ENCODE measurements at places on chromosomes 3 and 15.

DNA sequence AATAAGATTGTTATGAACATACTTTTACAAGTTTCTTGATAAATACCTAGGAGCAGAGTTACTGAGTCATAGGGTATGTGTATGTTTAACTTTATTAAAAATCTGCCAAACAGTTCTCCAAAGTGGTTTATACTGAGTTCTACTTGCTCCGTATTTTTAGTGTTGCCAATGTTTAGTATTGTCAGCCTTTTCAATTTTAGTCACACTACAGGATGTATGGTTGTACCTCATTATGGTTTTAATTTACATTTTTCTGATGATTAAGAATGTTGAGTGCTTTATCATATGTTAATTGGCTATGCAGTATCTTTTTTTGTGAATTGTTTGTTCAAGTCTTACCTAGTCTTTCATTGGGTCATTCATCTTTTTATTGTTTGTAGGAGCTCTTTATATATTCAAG is 4.3 kb downstream of the TMOD3 start:
- no peak for DNase-seq

DNA sequence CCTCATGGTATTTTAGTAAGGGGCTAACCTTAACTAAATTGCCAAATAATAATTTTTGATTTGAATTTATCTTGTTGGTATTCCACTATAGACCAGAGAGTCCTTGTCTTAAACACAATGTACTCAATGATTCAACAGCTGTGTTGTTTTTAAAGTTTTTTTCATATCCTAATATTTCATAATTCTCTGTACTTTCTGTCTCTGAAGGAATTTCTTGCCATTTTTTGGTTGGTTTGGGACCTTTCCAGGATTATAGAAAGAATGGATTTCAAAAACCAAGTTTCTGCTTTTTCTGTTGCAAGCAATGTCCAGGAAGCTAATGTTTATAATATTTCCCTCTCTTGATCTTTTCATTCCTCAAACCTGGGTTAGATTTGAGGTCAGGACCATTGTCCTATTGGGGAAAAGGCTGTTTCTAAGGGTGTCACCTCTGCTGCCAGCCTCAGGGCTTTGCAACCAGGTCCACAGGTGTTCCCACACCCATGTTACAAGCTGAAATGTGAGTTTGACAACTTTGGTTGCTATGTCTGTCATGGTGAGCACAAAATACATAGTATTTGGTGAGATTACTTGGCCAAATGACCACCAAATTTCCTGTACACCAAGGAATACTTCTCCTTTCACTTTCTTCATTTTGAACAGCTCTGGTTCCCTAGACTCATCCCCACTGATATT is 363.7 kb upstream of the RGMA start:
- DNase-seq, result no peak

- DNase-seq, result no peak
These were observed 27.0 kb upstream of the FSTL1 start for GRCh38 chr3:120477781-120478180.

DNA sequence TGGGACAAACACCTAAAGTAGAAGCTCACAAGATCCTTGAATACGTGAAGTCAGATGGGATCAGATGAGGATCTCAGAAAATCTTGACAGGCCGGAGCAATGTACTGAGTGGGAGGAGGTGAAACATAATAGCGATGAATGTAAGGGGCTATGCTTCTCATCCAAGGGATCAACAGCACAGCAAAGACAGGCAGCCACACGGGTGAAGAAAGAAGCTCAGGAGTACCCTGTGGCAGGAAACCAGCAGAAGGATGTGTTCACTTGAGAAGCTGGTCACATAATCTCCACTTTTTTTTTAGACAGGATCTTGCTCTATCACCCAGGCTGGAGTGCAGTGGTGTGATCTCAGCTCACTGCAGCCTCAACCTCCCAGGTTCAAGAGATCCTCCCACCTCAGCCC is 92.4 kb downstream of the MEGF11 start:
- peak; percentile 52 for DNase-seq

DNA sequence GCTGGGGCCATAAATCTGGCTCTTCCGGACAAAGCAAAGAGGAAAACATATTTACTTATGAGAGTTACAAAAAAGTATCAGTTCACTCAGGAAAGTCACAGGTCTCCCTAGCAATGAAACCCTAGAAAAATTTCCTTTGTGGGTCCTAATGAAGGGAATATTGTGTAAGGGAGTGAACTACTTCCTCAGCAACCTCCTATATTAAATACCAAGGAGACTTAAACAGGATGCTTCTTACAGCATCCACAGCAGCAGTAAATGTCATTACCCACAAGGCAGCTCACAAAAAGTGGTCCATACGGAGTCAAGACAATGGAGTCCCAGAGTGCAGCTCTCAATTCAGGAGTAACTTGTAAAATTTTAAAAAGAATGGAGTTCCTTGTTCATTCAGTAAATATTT is 14.9 kb upstream of the SLC24A5 start:
- no peak for DNase-seq

- DNase-seq, result no peak
These were observed 33.9 kb downstream of the OSBPL10 start for GRCh38 chr3:31947162-31947561.

DNA sequence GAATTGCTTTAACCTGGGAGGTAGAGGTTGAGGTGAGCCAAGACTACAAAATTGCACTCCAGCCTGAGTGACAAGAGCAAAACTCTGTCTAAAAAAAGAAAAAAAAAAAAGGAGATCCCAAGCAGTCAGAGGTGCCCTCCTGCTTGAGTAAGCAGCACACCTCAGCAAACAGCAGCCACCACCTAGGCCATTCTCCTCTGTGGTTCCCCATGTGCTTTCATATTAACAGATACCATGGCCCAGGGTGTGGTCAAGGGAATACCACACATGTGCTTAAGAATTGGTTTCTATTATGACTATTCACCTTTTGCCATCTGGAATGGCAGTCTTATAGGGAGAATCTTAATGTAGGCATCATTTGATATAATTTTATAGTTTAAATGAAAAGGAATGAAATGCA is 24.7 kb upstream of the CSPG5 start:
- no peak for DNase-seq

DNA sequence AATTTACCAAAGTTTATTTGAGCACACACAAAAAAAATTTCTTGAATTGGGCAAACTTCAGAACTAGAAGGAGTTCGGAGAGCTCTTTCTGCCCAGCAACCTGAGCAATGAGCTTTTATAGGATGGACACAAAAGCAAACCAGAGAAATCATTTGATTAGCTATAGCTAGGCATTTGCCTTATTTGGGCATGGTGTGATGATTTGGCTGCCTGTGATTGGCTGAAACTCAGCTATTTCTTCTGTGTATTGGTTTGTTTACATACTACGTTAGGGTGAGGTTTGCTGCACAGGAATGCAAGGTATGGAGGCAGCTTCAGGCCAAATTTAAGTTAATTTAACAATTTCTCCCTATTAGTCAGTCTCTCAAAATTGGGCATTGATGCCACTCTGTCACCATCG is 65.1 kb downstream of the NEK11 start:
- DNase-seq, result peak; percentile 50

DNA sequence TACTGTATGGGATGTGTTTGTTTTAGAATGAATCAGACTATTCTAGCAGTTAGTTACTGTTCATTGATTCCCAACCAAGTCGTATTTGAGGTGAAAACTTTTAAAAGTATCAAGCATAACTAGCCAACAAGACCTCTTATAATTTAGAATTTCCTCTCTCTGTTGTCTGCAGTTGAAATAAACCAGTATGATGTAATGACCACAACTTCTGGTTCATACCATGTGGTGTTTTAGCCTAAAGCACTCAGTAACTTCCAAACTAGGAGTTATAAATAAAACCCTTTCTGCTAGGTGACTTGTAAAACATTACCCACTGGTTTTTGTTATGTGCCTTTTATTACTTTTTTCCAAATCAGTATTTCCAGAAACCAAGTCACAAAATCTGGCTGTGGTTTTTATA is 19.8 kb upstream of the P2RY12 start:
- no peak for DNase-seq

DNA sequence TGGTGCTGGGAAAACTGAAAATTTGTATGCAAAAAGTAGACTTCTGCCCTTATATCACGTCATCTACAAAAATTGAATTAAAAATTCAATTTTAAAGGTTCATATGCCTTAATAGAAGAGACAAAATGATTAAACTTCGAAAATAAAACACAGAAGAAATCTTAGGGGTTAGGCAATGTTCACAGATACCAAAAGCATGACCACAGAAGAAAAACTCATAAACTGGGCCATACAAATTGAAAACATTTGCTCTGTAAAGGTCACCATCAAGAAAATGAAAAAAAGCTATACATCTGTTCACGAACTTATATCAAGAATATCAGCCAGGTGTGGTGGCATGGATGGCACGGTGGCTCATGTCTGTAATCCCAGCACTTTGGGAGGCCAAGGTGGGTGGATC is 245.1 kb downstream of the PCCB start:
- DNase-seq, result no peak

- DNase-seq, result peak; percentile 39
These were observed 92.1 kb upstream of the CHD2 start for GRCh38 chr15:92807971-92808571.

- no peak for DNase-seq
These were observed 30.7 kb downstream of the SCN11A start for GRCh38 chr3:39021029-39021428.

DNA sequence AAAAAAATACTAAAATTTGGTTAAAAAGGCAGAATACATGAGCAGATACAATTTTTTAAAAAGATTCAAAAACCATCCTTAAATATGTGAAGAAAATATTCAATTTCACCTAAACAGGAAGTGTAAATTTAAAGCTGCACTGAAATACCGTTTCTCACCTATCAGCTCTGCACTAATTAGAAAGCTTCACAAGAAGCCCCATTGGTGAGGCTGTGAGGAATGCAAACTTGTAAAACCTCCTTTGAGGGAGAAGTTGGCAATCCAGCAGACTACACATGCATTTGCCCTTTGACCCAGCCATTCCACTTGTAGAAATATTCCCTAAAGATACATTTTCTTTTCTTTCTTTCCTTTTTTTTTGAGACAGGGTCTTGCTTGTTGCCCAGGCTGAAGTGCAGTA is 18.8 kb downstream of the BLM start:
- DNase-seq, result no peak

DNA sequence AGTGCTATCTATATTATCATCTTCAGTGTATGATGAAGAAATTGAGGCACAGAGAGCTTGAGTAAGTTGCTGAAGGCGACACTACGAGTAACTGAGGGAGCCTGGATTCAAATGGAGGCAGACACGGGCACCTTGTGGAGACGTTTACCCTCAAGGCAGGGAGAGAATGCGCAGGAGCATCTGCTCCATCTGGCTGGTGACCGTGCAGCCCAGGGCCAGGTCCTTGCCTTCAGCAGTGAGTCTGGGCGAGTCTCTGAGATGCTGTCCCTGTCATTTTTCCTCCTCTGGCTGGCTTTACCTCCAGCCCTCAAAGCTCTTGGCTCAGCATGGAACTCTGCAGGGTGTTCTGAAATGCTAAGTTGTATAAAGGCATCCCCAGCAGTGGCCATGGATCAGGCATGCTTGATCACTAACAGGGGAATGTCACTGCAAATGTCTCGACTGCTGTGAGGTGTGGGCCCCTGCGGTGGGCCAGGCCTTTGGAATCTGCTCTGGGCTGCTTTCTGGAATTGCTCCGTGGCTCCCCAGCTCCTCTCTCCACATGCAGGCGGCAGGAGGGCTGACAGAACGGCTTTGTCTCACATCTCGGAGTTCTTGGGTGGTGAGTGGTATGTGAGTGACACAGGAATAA is 19.7 kb downstream of the SPSB4 start:
- DNase-seq, result no peak

GRCh38 chr3:106371971-106372805 is 503.4 kb upstream of the CBLB start:
- no peak for DNase-seq

DNA sequence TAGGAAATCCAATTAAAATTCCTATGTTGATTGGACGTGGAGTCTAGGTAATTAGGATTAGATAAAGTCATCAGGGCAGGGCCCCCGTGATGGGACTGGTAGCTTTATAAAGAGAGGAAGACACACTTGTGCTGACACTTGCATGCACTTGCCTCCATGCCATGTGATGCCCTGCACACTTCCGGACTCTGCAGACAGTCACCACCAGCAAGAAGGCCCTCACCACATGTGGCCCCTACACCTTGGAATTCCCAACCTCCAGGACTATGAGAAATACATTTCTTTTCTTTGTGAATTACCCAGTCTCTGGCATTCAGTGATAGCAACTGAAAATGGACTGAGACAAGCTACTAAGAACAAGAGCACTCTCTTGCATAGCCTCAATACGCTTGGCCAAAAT is 90.6 kb downstream of the CRYGS start:
- no peak for DNase-seq

GRCh38 chr3:114022145-114022802 is 34.1 kb downstream of the CCDC191 start:
- DNase-seq, result no peak

DNA sequence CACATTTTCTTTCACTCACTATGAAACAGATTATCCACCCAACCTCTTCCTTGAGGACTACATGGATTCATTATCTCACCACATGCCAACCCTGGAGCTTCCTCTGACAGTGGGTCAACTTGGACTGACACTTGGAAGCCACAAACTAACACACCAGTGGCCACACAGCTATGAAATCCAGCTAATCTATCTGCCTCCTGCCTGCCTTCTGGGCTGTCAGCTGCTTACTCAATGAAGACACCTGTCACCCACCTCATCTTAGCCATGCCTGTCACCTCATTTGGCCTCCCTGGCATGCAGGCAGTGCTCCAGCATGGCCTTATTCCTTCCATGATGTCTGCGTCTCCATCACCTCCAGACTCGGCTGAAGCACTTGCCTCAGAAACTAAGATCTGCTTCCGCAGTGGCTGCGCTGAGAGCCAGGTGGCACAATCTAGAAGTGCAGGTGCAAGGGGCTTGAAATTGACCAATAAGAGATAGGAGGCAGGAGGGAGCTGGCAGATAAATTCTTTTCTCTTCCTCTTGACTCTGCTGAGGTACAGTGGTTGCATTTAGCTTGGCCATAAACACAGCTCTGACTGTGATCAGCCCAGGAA is 105.2 kb upstream of the RNF7 start:
- no peak for DNase-seq

GRCh38 chr3:176814285-176814684 is 383.0 kb downstream of the TBL1XR1 start:
- peak; percentile 62 for DNase-seq

GRCh38 chr3:135083756-135084155 is 288.7 kb downstream of the EPHB1 start:
- DNase-seq, result no peak

DNA sequence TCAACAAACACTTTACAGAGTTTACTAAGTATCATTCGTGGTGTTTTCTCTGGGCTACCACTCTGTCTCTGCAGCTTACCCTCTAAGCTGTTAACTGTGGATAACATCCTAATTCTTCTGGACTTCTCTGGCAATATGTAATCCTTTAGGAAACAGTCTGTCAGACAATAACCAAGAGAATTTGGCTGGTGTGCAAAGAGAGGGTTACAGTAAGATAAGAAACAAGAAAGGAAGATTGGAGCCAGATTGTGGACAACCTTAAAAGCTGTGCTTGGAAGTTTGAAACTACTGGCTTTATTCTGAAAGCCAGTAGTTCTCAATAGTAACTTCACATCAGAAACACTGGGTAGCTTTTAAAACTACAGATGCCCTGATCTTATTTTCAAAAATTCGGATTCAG is 778 bp downstream of the ARL6 start:
- DNase-seq, result no peak

GRCh38 chr3:71103430-71103921 is 480.1 kb downstream of the FOXP1 start:
- no peak for DNase-seq

- no peak for DNase-seq
These were observed 366.7 kb upstream of the ROBO2 start for GRCh38 chr3:76673171-76673570.

GRCh38 chr15:89368566-89369223 is 34.1 kb upstream of the POLG start:
- no peak for DNase-seq

Data from NCI-H2171 treated with DMSO at 0.1 percent for 48 hours (cell line).